G401 (cell line): ENCODE measurements at places on chromosomes 16 and 17. TPM values are rescaled to one million over a fixed set of nuclear protein-coding genes. Genes with fewer than 3 reads are reported as not detected.

CCL7 gene
- not detected in 2 replicates for total RNA-seq

DNA sequence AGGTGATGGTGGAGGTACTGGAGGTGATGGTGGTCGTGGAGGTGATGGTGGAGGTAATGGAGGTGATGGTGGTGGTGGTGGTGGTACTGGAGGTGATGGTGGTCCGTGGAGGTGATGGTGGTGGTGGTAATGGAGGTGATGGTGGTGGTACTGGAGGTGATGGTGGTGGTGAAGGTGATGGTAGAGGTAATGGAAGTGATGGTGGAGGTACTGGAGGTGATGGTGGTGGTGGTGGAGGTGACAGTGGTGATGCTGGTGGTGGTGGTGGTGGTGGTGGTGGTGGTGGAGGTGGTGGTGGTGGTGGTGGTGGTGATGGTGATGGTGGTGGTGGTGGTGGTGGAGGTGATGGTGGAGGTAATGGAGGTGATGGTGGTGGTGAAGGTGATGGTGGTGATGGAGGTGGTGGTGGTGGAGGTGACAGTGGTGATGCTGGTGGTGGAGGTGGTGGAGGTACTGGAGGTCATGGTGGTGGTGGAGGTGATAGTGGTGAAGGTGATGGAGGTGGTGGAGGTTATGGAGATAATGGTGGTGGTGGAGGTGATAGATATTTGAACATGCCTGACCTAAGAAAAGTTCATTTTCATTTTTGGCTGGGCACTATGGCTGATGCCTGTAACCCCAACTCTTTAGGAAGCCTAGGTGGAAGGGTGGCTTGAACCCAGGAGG lies 55.0 kb downstream of the RNF213 start:
- DNase-seq: no peak

DNA sequence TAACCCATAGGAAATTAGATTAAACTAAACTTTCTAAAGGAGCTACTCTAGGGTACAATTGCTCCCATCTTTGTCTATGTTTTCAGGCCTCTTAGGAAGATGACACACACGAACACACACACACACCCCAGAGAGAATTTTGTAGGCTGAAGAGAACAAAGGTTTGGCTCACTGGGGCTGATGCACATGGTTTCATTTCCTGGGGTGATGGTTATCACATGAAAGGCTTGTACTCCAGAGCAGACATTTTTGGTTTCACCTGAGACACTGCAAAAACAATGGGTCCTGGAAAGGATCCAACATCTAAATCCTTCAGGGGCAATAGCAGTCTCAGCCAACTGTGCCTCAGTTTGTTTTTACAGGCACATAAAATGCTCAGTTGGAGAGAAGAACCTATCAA lies 62.8 kb downstream of the GRB7 start:
- no peak for DNase-seq

DNA sequence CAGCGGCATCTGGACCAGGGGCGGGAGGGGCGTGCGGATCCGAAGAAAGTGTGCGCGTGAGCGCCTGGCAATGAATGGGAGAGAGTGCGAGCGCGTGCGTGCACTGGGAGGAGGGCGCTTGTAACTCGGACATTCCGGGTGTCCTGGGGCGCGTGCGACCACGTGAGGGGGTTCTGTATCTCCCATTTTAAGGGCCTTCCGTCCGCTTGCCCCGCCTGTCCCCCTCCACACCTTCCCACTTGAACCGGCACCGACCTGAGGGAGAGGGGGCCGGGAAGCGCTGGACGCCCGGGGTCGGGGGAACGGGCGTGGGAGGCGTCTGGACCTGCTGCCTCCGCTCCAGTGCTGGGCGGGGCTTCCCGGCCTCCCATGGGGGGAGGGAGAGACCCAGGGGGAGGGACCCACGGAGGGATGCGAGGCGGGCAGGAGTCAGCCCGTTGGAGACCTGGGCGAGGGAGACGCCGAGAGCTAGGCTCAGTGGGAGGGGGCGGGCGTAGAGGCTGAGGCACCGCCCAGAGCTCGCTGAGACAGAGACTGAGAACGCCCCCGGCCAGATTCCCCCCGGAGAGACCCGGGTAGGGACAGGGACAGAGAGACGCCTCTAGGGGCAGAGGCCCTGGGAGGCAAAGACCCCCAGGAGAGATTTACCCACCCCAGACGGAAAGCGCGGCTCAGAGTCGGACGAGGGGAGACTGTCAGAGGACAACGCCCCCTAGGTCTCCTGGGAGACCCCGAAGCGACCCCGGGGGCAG lies at the start of gene KREMEN2:
Gene KREMEN2, plus strand, starts transcription at position 553 of the 752 bp plus-strand sequence. CDS start 246 bp downstream, outside the sequence.
- DNase-seq: peak; percentile 54

- DNase-seq: no peak
Observed at GRCh38 chr16:4481963-4482362, 5.8 kb downstream of the HMOX2 start.

CSH2 gene
- total RNA-seq: not detected in 2 replicates

- DNase-seq: no peak
Observed at GRCh38 chr16:9864461-9864860, 317.8 kb downstream of the GRIN2A start.

DNA sequence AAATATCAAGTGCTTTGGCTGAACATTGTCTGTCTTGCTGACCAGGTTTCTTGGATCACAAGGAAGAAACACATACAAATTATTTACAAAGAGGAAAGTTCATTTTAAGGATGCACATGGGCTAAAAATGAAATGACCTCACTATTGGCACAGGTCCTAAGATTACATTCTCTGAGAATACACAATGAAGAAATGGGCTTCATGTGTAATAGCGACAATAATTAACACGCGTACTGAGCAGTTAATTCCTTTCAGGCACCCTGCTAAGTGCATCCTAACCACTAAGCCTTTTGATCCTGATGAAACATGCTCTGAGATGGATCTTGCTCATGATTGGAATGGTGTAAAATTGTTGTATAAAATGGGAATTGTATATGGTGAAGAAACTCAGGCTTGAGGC lies 429.0 kb downstream of the HS3ST4 start:
- no peak for DNase-seq

GRCh38 chr16:84014570-84015327 lies 27.8 kb downstream of the SLC38A8 start:
- DNase-seq: no peak

- DNase-seq: no peak
Observed at GRCh38 chr17:45440161-45440778, 7.6 kb upstream of the ARHGAP27 start.

GRCh38 chr17:11935734-11936406 lies 61.4 kb downstream of the ZNF18 start:
- peak; percentile 22 for DNase-seq

DNA sequence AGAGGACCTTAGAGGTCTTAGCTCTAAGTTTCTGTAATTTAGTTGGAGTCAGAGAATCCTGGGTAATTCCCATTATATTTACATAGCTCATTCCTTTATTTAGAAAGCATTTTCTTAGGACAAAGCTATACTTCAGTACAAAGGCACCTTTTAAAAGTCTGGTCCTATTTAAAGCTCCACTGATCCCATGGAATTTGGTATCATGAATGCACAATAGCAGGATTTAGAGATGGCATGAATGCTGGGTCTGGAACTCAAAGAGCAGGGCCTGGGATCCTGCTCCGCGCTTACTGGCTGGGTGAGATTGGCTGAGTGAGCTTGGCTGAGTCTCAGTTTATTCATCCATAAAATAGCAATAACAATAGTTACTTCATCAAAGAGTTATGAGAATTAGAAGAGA lies 4.8 kb downstream of the KRT23 start:
- DNase-seq: no peak

GRCh38 chr17:64621772-64622171 lies 40.3 kb downstream of the SMURF2 start:
- DNase-seq: no peak

DNA sequence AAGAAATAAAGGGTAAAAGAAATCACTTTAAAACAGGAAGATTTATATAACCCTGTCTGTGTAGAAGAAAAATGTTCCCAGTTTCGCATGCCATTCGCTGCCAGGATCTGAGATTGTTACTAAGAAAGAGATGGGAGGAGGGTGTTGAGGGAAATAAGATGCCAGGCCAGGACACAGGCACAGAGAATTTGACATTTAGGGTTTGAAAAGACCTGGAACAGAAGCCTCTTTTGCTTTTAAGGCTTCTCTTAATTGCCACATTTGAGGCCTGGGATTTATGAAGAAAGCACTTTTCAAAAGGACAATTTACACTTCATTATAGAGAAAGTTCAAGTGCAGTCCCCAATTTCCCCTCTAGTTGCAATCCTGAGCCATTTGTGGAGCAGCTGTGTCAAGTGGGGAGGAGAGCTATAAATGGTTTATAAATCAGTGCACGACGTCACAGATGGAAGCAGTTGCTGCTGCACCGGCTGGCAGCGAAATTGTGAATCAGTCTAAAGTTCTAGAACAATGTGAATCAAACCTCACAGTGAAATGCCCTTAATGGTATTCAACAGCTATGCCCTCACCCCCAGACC lies 26.5 kb upstream of the C16orf87 start:
- DNase-seq: no peak

DNA sequence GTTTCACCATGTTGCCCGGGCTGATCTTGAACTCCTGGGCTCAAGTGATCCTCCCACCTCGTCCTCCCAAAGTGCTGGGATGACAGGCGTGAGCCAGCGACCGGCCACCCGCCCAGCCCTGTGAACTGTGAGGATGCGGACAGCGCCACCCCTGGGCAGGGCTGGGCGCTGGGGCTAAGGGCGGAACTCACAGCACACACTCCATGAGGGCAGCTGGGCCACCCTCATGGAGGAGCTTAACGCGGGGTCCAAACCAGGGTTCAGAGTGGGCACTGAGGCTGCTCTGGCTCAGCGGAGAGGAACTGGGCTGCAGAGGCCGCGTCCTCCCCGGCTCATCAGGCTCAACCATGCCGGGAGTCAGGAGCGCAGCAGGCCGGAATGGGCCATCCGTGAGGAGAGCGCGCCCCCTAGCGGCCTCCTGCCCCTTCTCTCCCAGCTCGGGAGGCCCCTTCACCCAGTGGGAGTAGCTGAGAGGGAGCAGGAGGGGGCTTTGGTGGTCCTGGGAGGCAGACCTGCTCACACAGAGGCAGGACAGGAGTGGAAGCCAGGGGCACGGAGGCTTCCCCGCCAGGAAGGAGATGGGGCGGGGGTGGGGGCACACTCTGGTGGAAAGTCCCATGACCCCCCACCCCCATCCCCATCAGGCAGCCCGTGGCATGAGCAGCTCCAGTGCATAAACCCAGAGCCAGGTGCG lies 13.8 kb downstream of the CORO7 start:
- peak; percentile 81 for DNase-seq

SLC7A5 gene
- total RNA-seq: 25.5 and 25.7 TPM in 2 replicates

KRTAP4-1 gene
- total RNA-seq: not detected in 2 replicates

- no peak for DNase-seq
Observed at GRCh38 chr16:70416748-70417616, 21.9 kb downstream of the ST3GAL2 start.

DNA sequence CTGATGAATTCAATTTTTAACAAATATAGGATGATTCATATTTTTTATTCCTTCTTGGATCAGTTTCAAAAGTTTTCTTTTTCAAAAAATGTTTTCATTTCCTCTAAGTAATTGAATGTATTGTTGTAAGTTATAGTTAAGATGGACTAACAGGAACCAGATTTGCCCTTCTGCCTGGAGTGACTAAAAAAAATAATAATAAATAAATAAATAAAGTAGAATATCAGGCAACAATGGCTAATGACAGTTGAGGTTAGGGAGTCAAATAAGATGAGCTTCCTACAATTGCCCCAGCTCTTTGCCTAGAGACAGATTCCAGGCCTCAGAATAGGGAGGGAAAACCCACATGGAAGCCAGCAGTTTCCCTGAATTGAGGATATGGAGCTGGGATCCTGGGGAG lies 73.7 kb upstream of the MSI2 start:
- no peak for DNase-seq

- DNase-seq: no peak
Observed at GRCh38 chr17:81173762-81174155, 7.7 kb upstream of the AATK start.

- DNase-seq: peak; percentile 36
Observed at GRCh38 chr17:57612202-57613071, 132.7 kb downstream of the CCDC182 start.

MPP2 gene
- 58.8 and 82.5 TPM in 2 replicates for total RNA-seq

- peak; percentile 68 for DNase-seq
Observed at GRCh38 chr16:67456391-67457081, 24.4 kb downstream of the ATP6V0D1 start.

DNA sequence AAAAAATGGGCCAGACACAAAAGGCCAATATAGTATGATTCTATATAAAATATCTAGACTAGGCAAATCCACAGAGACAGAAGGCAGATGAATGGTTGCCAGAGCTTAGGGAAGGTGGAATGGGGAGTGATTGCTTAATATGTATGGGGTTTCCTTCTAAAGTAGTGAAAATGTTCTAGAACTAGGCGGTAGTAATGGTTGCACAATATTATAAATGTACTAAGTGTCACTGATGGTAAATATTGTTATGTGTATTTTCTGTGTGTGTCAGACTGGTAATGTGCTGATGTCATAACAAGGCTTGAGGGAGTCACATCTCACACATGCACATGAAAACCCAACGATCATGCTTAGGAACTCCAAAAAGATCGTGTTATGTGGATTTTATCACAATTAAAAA lies 106.9 kb upstream of the SIAH1 start:
- no peak for DNase-seq

GRCh38 chr16:88901718-88902337 lies 35.4 kb upstream of the PABPN1L start:
- peak; percentile 43 for DNase-seq

- DNase-seq: no peak
Observed at GRCh38 chr17:50872710-50873424, 6.7 kb upstream of the TOB1 start.

VAT1L gene
- total RNA-seq: not detected in 2 replicates

DNA sequence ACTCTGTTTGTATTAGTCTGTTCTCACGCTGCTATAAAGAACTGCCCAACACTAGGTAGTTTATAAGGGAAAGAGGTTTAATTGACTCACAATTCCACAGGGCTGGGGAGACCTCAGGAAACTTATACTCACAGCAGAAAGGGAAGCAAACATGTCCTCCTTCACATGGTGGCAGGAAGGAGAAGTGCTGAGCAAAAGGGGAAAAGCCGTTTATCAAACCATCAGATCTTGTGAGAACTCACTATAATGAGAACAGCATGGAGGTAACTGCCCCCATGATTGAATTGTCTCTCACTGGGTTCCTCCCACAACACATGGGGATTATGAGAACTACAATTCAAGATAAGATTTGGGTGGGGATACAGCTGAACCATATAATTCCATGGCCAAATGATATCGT lies 30.9 kb downstream of the ABCC1 start:
- DNase-seq: no peak

GRCh38 chr17:72587156-72587555 lies 466.3 kb downstream of the SOX9 start:
- no peak for DNase-seq

- DNase-seq: no peak
Observed at GRCh38 chr16:85860413-85861094, 38.4 kb upstream of the IRF8 start.
